Effector memory CD8-positive, alpha-beta T cell (primary cell): ENCODE measurements at places on chromosomes 12 and 14.

- peaks cover 3% of the 10 kb centered on the region for H3K36me3 ChIP-seq
- no peak for DNase-seq
- peaks cover 2% of the 10 kb centered on the region for H3K4me1 ChIP-seq
Measured at GRCh38 chr12:93130366-93131054, 201.4 kb upstream of the EEA1 start.

DNA sequence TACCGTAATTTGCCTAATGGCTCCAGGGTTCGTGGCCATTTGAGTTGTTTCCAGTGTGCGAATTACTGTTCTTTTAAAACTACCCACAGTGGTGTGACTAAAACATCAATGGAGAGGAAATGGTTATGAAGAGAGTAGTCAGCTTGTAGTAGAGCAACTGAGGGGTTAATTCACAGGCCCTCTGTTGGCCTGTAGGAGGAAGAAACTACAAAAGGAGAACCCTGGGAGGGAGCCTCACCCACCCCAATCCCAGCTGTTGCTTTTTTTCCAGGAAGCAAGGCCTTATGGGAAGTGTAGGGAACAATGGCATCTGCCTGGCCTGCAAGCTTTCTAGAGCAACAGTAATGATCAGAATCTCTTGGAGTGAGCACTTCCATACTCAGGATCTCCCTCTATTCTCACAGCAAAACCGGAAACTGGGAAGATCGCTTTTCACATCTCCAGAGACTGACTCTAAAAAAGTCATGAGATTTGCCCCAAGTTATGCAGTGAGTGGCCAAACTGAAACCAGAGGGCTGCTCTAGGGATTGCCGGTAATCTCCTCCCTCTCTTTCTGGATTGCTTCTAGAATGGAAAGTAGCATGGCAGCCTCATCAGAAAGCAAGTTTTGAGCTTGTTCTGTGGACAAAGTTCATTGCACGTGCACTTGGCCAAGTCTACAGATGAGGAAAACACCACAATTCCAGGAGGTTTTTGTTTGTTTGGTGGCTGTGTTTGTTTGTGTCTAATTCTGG lies 125.3 kb upstream of the PWP1 start:
- H3K36me3 ChIP-seq = no peaks in the 10 kb centered on the region
- H3K4me3 ChIP-seq = no peak overlapping the region
- peaks cover 1% of the 10 kb centered on the region for H3K4me1 ChIP-seq
- no peaks in the 10 kb centered on the region for H3K27me3 ChIP-seq
- no peak for DNase-seq
- no peak overlapping the region for H3K27ac ChIP-seq

DNA sequence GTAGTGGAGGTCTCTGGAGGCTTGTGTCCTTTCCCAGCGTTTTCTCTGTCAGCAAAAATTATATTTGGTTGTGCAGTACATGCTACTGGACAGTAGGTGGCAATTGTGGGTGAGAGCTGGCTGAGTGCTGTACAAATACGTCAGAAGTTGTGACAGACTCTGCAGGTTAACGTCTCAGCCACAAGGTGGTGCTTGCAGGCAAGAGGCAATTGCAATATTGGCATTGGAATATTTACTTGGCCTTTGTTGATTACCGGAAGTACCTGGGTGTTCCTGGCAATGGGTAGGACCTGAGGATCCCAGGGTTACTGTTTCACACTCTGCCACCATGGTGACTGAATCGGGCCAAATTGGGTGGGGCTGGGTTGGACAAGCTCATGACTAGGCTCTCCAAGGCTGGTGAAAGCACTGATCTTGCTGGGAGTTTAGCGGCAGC lies 333.9 kb upstream of the LMO3 start:
- H3K4me1 ChIP-seq = no peaks in the 10 kb centered on the region
- DNase-seq = no peak
- no peak overlapping the region for H3K27ac ChIP-seq
- peaks cover 4% of the 10 kb centered on the region for H3K36me3 ChIP-seq

- DNase-seq = no peak
- no peak overlapping the region for H3K27ac ChIP-seq
- H3K4me1 ChIP-seq = peaks cover 3% of the 10 kb centered on the region
- no peaks in the 10 kb centered on the region for H3K27me3 ChIP-seq
- no peak overlapping the region for H3K4me3 ChIP-seq
Measured at GRCh38 chr14:23077962-23078361, 17.0 kb downstream of the ACIN1 start.

GRCh38 chr12:105426766-105427165 lies 96.3 kb downstream of the C12orf75 start:
- H3K4me3 ChIP-seq = no peak overlapping the region
- peaks cover 3% of the 10 kb centered on the region for H3K4me1 ChIP-seq
- H3K27me3 ChIP-seq = peaks cover 4% of the 10 kb centered on the region
- no peak overlapping the region for H3K27ac ChIP-seq
- no peaks in the 10 kb centered on the region for H3K36me3 ChIP-seq

DNA sequence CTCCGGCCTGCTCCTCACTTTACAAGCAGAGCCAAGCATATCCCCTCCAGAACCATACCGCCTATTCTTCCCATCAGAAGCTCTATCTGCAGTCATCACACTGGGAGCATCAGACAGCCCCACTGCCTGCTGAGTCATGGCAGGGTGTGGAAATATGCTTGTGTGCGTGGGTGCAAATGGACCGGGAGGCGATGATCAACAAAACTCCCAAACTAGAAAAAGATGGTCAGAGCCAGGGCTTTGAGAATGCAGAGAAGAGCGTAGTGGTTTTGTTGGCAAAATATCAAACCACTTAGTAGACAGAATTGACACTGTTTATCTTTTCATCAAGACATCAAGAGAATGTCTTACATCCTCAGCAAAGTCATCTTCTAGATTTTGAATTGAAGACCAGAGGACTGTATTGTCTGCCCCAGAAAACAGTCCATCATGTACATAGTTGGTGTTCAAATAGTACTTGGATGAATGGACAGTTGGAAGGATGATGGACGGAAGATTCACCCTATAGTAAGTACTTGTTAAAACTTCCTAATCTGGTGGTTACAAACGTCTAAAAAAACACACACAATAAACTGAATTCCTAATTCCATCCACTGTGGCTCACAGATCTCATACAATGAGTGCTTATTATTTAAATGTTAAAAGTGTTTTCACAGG lies 54.9 kb downstream of the VWF start:
- H3K4me3 ChIP-seq = no peak overlapping the region
- DNase-seq = no peak
- no peak overlapping the region for H3K27ac ChIP-seq
- H3K4me1 ChIP-seq = peaks cover 14% of the 10 kb centered on the region
- peaks cover 2% of the 10 kb centered on the region for H3K36me3 ChIP-seq
- peaks cover 25% of the 10 kb centered on the region for H3K27me3 ChIP-seq

GRCh38 chr14:105144666-105145380 lies 23.8 kb downstream of the JAG2 start:
- no peak overlapping the region for H3K4me3 ChIP-seq
- no peak for DNase-seq
- H3K27ac ChIP-seq = no peak overlapping the region
- no peaks in the 10 kb centered on the region for H3K36me3 ChIP-seq
- no peaks in the 10 kb centered on the region for H3K4me1 ChIP-seq

DNA sequence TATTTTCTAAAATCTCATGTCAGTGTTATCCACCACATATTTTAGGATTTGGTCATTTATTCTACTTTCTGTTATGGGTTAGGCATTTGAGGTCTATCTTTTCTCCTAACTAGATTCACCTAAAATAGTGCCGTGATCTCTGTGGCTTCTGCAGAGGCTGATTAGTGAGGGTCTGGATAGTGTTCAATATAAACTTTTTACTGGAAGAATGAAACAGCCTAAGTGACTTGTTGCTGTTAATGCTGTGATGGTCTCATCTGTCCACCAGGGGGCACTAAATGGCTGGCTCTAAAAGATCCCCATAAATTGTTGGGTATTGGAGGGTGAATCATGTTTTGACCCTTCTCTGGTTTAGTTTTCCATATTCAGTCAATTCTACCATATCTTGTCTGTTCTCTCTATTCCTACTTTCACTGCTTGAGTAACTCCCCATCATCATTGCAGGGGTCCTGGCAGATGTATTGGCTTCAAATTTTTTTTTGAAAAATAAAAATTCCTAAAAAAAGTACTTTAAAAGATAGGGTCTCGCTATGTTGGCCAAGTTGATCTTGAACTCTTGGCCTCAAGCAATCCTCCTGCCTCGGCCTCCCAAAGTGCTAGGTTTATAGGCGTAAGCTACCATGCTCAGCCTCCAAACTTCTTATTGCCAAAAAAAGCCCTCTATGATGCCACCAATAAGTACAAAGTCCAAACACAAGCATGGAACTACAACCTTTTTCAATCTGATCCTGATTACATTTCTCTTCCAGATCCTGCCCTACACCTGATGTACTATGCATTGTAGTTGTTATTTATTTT lies 6.9 kb downstream of the PABPN1 start:
- H3K4me3 ChIP-seq = no peak overlapping the region
- peak; percentile 48 for DNase-seq
- H3K27ac ChIP-seq = no peak overlapping the region
- peaks cover 1% of the 10 kb centered on the region for H3K4me1 ChIP-seq
- peaks cover 42% of the 10 kb centered on the region for H3K36me3 ChIP-seq
- H3K27me3 ChIP-seq = no peaks in the 10 kb centered on the region

DNA sequence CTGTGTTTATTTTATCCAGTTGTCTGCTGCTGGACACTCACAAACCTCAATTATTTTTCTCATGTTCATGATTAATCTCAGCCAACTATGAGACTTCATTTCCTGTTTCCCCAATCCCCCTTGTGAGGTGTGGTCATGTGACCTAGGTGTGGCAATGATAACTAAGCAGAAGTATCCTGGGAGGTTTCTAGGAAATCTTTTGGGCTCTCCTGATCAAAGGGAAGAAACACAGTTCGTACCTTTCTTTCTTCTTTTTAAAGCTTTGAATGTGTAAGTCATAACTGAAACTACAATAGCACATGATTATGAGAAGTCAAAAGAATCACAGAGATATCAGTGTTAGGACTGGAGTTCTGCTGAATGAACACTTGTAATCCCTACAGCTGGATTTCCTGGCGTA lies 34.4 kb upstream of the MANSC4 start:
- no peak overlapping the region for H3K4me3 ChIP-seq
- H3K27ac ChIP-seq = no peak overlapping the region
- H3K27me3 ChIP-seq = peaks cover 52% of the 10 kb centered on the region
- no peak for DNase-seq
- no peaks in the 10 kb centered on the region for H3K36me3 ChIP-seq

GRCh38 chr14:36818246-36818645 lies 156.6 kb downstream of the PAX9 start:
- H3K4me3 ChIP-seq = no peak overlapping the region
- no peaks in the 10 kb centered on the region for H3K36me3 ChIP-seq
- DNase-seq = no peak
- H3K27ac ChIP-seq = no peak overlapping the region

GRCh38 chr12:125773033-125773640 lies 707.9 kb downstream of the AACS start:
- no peak overlapping the region for H3K27ac ChIP-seq
- H3K4me1 ChIP-seq = no peaks in the 10 kb centered on the region
- H3K4me3 ChIP-seq = no peak overlapping the region
- DNase-seq = no peak
- no peaks in the 10 kb centered on the region for H3K36me3 ChIP-seq

GRCh38 chr14:75366963-75367362 lies 60.9 kb upstream of the JDP2 start:
- no peaks in the 10 kb centered on the region for H3K4me1 ChIP-seq
- peaks cover 17% of the 10 kb centered on the region for H3K27me3 ChIP-seq
- no peak for DNase-seq
- no peaks in the 10 kb centered on the region for H3K36me3 ChIP-seq
- no peak overlapping the region for H3K27ac ChIP-seq

DNA sequence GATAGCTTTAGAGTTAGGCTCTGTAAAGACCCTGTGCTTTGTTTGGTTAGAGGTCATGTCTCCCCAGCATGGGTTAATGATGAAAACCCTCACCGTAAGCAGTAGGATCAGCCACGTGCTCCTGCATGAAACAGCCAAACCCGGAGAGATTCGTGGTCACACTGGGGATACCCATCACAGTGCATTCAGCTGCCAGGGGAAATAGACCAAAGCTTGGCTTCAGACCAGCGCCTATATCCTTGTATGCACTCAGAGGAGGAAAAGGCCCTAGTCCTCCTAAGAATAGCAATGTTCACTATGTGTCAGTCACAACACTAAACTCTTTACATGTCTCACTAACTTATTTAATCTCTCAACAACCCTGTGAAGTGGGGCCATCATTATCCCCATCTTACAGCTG lies 16.3 kb downstream of the SPX start:
- no peak for DNase-seq
- no peak overlapping the region for H3K27ac ChIP-seq
- no peaks in the 10 kb centered on the region for H3K4me1 ChIP-seq
- no peak overlapping the region for H3K4me3 ChIP-seq
- peaks cover 26% of the 10 kb centered on the region for H3K27me3 ChIP-seq
- H3K36me3 ChIP-seq = no peaks in the 10 kb centered on the region

- H3K4me1 ChIP-seq = peaks cover 12% of the 10 kb centered on the region
- no peaks in the 10 kb centered on the region for H3K27me3 ChIP-seq
- peaks cover 3% of the 10 kb centered on the region for H3K36me3 ChIP-seq
- no peak for DNase-seq
- no peak overlapping the region for H3K4me3 ChIP-seq
Measured at GRCh38 chr12:127282786-127283565, 984.0 kb upstream of the TMEM132C start.

- H3K4me3 ChIP-seq = no peak overlapping the region
- H3K27ac ChIP-seq = no peak overlapping the region
- no peaks in the 10 kb centered on the region for H3K36me3 ChIP-seq
- peaks cover 2% of the 10 kb centered on the region for H3K27me3 ChIP-seq
- DNase-seq = no peak
Measured at GRCh38 chr14:60067882-60068281, 23.8 kb upstream of the PCNX4 start.

- peaks cover 11% of the 10 kb centered on the region for H3K4me1 ChIP-seq
- DNase-seq = no peak
- peaks cover 13% of the 10 kb centered on the region for H3K27me3 ChIP-seq
- H3K27ac ChIP-seq = no peak overlapping the region
- no peak overlapping the region for H3K4me3 ChIP-seq
- no peaks in the 10 kb centered on the region for H3K36me3 ChIP-seq
Measured at GRCh38 chr14:90839024-90839888, 23.0 kb upstream of the TTC7B start.

DNA sequence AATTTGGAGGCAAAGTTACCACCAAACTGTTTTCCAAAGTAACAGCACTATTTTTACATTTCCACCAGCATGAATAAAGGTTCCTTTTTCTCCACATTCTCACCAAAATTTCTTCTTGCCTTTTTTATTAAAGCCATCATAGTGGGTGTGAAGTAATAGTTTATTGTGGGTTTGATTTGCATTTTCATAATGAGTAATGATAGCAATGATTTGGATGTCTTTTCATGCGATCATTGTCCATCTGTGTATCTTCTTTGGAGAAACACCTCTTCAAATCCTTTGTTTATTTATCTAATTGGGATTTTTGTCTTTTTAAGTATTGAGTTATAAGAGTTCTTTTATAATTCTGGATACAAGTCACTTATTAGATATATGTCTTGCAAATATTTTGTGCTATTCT lies 172.7 kb downstream of the CNTN1 start:
- H3K27me3 ChIP-seq = no peaks in the 10 kb centered on the region
- no peak overlapping the region for H3K4me3 ChIP-seq
- H3K27ac ChIP-seq = no peak overlapping the region
- H3K4me1 ChIP-seq = no peaks in the 10 kb centered on the region
